Ammon's horn (tissue), 1 donor: ENCODE measurements at places on chromosomes 16 and 17.

DNA sequence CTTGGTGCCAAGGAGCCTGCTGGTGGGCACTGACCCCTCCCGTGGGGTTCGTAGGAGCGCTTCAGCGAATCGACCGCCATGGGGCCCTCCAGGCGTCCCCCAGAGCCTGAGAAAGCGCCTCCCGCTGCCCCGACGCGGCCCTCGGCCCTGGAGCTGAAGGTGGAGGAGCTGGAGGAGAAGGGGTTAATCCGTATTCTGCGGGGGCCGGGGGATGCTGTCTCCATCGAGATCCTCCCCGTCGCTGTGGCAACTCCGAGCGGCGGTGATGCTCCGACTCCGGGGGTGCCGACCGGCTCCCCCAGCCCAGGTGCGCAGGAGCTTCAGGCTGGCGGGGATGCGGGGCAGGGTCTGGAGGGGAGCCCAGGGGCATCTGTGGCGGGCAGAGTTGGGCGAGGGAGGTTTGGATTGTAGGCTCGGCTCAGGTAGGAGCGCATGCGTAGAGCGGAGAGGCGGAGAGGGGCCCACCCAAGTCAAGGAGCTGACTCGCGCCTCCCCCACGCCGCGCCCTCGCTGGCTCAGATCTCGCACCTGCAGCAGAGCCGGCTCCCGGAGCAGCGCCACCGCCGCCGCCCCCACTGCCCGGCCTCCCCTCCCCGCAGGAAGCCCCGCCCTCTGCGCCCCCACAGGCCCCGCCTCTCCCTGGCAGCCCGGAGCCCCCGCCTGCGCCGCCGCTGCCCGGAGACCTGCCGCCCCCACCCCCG, 19.8 kb downstream of the FMNL1 start:
- DNase-seq, result no peak

- DNase-seq, result no peak
Observed at GRCh38 chr16:82660075-82660645, 33.4 kb downstream of the CDH13 start.

DNA sequence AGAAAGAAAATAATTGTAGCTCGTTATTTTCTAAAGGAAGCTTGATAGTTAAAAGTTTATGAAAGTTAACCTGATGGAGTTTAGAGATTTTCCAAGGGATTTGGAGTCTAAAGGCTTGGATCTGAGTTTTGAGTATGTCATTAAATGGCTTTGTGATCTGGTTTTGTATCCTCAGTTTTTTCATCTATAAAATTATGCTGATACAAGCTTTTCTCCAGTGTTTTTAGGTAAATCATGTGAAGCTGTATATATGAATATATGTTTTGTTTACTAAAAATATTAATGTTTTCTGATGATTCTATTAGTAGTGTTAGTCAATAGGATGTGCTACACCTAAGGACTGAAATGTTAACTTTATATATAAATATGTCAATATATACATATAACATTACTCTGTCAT, 727.8 kb downstream of the CDH11 start:
- DNase-seq, result no peak

- peak; percentile 43 for DNase-seq
Observed at GRCh38 chr16:84294531-84295142, at the start of gene WFDC1. Gene WFDC1 (plus strand): TSS chr16:84294878. CDS start chr16:84294972, 94 bp downstream.

- DNase-seq, result no peak
Observed at GRCh38 chr17:65446838-65447526, 114.5 kb downstream of the AXIN2 start.

GRCh38 chr16:79713609-79714309, 113.2 kb upstream of the MAF start:
- DNase-seq, result peak; percentile 15

- no peak for DNase-seq
Observed at GRCh38 chr17:4007346-4008081, 43.3 kb upstream of the ATP2A3 start.

DNA sequence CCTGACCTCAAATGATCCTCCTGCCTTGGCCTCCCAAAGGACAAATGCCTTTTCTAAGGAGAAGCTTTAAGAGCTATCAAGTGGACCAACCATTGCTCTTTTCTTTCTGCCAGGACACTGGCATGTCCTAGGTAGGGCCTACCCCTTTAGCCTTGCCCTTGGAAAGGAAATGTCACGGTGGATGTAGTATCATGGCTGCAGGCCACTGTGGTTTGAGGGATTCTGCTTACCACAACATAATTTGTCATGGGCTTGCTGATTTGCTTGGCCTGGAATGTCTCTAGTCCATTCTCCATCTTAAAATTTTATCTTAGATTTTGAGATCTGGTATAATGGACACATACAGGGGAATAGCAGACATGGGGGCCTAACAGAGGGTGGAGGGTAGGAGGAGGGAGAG, 6.0 kb downstream of the KRT20 start:
- no peak for DNase-seq

- DNase-seq, result no peak
Observed at GRCh38 chr17:59830007-59830630, 62.6 kb downstream of the TUBD1 start.

GRCh38 chr16:79169239-79169638, 431.3 kb downstream of the MAF start:
- peak; percentile 41 for DNase-seq

GRCh38 chr17:43014649-43015542, 7.3 kb downstream of the VAT1 start:
- DNase-seq, result no peak

GRCh38 chr17:10186771-10187410, 11.5 kb downstream of the GAS7 start:
- no peak for DNase-seq

GRCh38 chr17:17587614-17588337, 3.7 kb downstream of the PEMT start:
- DNase-seq, result no peak

DNA sequence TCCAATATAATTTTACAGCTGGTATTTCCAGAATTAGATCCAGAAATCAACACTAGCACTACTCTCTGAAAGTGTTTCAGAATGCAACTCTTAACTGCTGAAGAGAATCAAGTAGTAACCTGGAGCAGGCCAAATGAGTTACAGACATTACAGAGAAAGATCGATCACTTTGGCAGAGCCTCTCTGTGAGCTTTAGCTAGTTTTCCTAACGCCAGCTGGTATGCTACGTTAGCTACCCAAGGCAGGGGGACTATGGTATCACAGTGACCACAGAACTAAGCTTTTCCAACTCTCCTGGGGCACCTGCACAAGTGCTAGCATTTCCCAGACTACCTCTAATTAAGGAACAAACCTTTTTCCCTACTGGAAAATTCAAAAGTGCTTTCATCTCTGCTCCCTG, 30.4 kb downstream of the TRAF4 start:
- DNase-seq, result no peak

- peak; percentile 46 for DNase-seq
Observed at GRCh38 chr16:50683689-50684374, 2.7 kb upstream of the SNX20 start.

DNA sequence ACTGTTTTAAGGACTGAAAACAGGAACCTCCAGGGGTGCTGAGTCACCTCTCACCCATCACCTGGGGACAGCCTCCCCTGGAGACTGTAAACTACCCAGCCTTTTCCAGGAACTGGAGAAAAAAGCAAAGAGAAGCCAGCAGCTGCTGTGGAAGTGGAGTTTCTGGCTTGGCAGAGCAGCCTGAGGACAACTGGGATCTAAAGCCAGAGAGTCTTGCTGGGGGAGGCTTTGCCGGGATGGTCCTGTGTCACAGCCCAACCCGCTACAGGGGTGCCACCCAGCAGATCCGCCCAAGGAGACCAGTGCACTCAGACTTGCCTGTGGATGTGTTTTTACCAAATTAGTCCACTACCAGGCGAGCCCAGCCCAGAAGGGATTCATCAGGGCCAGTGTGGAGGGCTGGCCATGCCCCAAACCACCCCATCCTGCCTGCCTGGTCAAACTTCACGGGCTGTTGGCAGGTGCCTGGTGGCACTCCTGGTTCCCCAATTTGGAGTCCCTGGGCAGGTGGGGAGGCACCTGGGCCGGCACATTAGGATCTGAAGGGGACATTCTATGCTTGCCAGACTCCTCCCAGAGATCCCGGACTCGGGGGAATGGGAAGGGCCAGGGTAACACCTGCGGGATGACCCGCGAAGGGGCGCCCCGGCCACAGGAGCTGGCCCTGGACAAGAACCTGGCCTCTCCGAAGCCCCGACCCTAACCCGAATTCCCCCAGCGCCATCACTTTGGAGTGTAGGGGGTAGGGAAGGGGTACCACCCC, 771 bp downstream of the MSRB1 start:
- no peak for DNase-seq

DNA sequence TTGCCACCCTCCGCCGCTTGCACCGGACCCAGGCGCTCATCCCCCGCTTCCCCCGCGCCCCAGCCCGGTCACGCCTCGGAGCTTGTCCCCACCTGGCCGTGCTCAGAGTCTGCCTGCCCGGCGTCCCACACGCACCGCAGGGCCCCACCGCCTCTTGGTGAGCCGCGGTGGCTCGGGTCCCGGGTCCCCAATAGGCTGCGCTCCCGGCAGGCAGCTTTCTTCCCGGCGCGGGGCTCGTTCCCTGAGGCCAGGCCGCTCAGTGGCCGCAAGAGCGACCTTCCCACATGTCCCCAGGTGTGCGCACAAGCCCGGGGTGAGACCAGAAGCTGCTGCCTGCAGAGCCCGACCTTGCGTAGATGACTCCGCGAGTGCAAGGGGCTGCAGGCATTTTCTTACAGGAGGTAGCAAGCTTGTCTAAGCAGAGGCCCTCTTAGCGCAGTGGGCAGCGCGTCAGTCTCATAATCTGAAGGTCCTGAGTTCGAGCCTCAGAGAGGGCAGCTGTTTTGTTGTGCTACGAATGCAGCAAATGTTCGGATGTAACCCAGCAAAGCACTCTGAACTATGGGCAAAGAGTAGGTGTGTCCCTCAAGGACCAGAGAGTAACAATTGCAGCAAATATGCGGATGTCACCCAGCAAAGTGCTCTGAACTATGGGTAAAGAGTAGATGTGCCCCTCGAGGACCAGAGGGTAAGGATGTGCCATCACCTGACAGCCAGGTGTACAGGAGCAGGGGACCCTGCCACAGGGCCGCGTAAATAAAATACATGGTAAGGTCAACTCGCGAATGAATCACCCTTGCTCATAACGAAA, 15.6 kb downstream of the TLE7 start:
- DNase-seq, result peak; percentile 26
